Right hindlimb (tissue), 1 donor: ENCODE measurements at places on chromosomes 1 and 21.

DNA sequence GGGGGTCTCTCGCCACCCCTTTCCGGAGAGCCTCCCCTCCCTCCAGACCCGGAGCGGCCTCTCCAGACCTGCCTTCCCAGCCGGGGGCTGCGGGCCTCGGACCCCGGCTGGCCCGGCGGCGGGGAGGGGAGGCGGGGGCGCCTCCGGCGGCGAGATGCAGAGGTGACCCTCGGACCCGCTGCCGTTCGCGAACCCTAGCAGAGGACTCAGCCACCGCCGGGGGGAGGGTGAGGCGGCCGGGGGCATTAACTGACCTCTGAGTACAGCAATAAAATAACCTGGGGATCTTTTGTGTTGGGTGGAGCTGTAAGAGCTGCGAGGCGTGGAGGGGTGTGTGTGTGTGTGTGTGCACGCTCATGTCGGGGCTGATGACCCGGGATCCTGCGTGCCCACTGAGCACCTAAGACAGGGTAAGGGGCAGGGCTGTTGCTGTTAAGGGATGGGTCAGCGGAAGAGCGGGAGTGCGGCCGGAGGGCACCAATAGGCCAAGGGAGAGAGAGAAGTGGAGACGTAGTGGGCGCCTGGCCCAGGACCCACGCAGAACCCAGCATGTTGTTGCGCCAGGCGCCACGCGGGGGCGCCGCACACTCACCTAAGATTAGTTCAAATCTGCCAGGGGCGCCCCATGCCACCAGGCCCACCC, 6.3 kb downstream of the HAPLN2 start:
- peak; percentile 62 for DNase-seq

GRCh38 chr1:219670426-219671149, 57.7 kb upstream of the ZC3H11B start:
- DNase-seq, result no peak

GRCh38 chr1:67135354-67135753, 584 bp upstream of the C1orf141 start:
- no peak for DNase-seq

DNA sequence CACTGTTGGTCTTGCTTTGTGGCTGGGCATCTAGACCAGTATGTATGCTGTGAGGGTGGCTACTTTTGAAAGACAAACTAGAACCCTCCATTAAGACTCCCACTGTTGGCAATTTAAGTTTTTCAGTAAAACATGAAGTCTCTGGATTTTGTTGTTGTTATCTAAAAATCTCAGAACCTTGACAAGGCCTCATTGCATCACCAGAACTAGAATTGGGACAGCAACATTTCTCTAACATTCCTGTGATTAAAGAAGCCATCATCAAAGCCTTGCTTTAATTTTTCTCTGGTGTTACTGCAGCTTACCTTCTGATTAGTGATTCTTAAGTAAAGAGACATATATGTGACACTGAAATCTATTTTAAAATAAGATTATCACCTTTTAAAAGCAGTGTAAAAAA, 4.5 kb downstream of the TRIM67 start:
- DNase-seq, result no peak

GRCh38 chr1:233470741-233471499, 143.0 kb upstream of the KCNK1 start:
- no peak for DNase-seq

DNA sequence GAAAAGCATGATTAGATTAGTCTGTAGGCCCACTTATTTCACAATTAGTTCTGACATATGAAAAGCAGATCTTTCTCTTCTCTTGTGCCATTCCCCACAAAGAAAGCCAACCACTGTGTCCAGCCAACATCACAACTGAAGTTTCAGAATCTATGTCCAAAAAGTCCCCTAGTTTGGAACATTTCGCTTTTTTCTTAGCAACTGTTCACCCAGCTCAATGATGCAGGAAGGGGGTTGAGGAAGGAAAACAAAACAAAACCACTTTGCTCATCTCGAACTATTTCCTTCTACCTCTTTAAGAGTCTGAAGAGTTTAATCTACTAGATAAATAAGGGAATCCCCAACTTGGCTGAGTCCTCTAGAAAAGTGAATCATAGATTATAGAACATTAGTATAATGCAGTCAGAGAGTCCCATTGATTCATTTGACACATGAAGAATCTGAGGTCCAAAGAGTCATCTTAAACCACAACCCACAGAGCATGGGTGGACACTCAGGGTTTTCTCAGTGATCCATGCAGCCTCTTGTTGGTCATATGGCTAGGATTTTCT, 159.3 kb upstream of the SGIP1 start:
- DNase-seq, result no peak

- DNase-seq, result no peak
Measured at GRCh38 chr1:220748936-220749335, 814 bp downstream of the MTARC2 start.

GRCh38 chr1:16167331-16168143, 11.7 kb upstream of the EPHA2 start:
- DNase-seq, result peak; percentile 65

- peak; percentile 33 for DNase-seq
Measured at GRCh38 chr1:77539519-77540142, 142.8 kb downstream of the ZZZ3 start.

- no peak for DNase-seq
Measured at GRCh38 chr1:91546301-91546581, 45.6 kb downstream of the CDC7 start.

GRCh38 chr1:147625362-147625995, 44.8 kb downstream of the ACP6 start:
- DNase-seq, result no peak

- no peak for DNase-seq
Measured at GRCh38 chr1:56297904-56298303, 281.5 kb downstream of the PLPP3 start.

DNA sequence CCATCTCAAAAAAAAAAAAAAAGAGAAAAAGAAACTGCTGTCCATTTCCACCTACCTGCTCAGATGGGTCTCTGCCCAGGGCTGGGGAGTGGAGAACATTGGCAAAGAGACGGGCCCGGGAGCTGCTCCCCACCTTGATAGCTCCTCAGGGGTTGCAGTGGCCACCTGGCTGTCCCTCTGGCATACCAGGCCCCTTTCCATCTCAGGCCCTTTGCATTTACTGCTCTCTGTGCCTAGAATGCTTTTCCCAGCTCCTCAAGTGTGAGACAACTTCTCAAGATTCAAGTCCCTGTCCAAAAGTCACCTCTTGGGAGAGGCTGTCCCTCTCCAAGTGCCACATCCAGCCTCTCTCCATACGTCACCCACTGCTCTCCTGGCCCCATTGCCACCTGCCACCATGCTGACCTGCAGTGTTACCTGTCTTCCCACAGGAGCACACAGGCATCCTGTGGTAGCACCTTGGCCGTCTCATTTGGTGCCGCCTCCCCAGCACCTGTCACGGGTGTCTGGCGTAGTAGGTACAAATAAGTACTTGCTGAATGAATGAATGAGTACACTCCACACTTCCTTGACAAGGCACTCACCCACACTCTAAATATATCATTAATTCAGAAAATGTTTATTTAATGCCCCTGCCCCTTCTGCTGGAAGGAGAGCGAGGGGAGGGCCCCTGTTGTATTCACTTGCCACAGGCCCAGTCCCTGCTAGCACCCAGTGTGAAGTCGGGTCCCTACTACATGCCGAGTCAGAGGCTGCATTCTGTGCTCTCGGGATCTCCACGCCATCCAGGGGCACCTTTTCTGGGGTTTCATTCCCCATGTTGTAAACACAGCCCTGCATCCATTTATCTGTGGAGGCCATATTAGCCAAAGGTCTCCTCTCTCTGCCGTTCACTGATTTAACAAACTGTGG, 48.8 kb downstream of the DISP3 start:
- no peak for DNase-seq
